ENCODE measurements at places on chromosomes 13 and 19.
A peak's percentile ranks its signal among the peaks of the same experiment; 100 is the strongest.

DNA sequence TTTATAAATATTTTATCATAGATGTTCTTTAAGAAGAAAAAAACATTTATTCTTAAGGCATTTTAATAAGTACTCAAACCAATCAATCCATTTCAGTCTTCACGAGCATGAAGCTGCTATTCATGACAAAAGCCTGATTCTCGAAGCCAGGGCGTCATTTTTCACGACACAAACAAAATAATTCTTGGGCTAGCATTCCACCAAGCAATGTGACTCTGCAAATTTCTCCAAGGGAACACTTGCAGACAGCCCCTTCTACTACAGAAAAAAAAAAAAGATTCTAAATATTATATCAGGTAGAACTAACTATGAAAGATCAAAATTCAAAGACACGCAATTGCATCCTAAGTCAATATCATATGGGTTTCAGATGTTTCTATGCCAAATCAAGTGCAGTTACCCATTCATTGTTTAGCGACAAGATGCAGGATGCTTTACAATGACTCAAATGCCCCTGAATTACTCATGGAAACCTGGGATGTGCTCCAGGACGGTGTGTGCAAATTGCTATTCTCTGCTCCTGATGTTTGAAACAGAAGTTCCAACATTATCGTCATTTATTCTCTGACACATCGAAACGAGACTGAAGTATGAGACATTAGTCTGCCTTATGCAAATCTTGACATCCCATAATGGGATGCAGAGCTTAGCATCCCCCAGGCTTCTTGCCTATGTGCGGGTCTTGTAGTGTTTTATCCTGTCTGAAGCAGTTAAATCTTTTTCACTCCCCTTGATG is 517.7 kb downstream of the MYO16 start:
- no peak for DNase-seq

DNA sequence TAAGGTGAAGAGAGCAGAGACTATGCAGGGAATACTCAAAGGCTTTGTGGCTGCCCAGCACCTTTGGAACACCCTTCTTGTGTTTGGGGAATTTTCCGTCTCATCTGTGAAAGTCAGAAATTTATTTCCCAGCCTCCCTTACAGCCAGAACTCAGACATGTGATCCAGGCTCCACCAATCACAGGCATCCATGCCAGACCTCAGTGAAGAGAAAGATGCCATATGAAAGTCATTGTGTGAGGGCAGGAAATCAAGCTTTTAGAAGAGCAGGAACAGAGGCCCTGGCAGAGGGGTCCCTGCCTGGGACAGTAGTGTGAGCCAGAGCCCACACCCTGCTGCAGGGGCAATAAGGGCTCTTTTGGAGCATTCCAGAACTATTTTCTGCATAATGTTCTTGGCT is 12.1 kb downstream of the CCDC70 start:
- no peak for DNase-seq

DNA sequence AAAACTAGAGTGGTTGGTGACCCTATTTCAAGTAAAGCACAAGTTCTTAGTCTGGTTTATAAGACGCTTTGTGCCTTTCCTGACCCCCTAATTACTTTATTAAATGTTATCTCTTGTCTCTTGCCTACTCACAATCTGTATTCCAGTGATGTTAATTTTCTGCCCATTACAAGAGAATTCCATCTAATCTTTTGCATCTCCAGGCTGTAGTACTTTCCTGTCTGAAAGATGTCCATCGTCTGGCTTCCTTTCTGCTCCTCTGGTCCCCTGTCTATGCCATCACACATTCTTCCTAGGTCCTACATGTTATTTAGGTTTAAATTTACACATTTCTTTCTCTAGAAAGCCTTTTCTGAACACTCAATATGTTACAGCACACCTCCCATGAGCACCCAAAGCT is 25.9 kb upstream of the OXGR1 start:
- no peak for DNase-seq

GRCh38 chr13:68232351-68233130 is 1002.4 kb upstream of the PCDH9 start:
- no peak for DNase-seq

DNA sequence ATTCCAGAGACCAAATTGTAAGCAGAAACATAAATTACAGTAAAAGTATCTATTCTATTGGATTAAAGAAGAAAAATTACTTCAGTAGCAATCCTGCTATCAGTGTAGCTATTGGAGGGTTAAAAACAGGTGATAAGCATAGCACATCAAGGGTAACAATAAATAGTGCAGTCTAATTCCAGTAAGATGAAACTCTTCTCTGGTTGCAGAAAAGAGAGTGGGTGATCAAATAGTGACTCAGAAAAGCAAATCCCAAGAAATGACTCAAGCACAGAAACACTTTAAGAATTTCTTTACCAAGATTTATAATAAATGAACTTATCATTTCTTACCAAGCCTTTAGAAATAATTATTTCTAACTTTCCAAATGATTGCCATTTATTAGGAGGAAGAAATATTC is 135.7 kb downstream of the LMO7 start:
- DNase-seq, result no peak

- DNase-seq, result no peak
Measured at GRCh38 chr19:21765151-21765550, 2.2 kb downstream of the ZNF100 start.

GRCh38 chr13:22287343-22287920 is 616.6 kb downstream of the FGF9 start:
- no peak for DNase-seq

DNA sequence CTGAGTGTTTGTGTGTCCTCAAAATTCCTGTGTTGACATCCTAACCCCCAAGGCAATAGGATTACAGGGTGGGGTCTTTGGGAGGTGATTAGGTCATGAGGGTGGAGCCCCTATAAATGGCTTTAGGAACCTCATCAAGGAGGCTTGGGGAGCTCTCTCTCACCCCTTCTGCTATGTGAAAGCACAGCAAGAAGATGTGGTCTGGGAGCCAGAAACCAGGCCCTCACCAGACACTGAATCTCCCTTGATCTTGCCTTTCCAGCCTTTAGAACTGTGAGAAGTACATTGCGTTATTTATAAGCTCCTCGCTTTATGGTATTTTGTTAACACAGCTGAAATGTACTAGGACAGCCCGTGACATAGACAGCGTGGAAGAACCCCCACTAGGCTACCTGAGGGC is 712.0 kb upstream of the SGCG start:
- no peak for DNase-seq

- DNase-seq, result no peak
Measured at GRCh38 chr13:40241125-40241798, 425.2 kb downstream of the FOXO1 start.

DNA sequence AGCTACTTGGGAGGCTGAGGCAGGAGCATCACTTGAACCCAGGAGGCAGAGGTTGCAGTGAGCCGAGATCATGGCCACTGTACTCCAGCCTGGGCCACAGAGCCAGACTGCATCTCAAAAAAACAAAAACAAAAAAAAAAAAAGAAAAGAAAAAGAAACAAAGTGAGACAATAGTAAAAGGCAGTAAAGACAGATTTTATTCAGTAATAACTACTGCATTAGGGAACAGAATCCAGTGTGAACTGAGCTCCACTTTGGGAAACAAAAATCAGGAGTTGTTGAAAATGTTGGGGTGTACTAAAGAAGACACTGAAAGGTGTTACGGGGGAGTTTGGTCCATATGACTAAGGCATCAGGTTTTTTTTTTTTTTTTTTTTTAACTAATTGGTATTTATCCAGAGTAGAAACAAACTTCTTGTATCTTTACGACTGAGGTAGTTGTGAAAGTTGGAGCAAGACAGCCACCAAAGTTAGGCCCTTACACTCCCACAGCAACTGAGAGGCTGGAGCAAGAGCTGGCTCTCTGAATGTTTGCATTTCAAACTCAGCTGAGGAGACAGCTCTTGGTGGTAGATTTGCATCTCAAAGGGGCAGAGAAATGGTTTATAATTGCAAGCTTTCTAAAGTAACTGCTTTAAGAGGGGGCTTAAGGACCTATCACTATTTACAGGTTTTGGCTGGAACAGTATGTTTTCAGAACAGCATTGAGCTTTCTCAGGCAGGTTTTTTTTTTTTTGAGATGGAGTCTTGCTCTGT is 24.2 kb downstream of the ZNF607 start:
- DNase-seq, result no peak

DNA sequence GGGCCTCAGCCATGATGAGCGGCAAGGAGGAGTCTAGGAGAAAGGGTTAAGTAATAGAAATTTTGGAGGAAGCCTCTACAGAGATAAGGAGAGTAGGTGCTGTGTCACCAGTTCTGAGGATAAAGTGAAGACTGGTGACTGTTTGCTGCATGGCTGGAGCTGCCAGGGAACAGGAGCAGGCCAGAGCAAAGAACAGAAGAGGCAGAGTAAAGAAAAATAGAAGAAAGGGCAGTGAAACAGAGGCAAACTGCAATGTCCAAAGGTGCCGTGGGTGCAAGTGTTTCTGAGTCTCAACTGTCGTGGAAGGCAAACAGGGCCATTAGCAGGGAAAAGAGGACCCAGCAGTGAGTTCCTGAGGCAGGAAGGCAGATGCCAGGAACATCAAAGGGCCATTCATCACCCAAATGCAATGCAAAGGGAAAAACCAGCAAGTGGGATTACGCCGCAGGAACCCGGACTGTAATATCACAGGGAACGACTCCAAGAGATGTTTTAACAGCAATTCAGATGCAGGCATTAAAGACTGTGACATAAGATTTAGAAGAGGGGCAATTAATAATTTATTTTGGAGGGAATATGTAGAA is 318.3 kb downstream of the FOXO1 start:
- no peak for DNase-seq

- peak; percentile 64 for DNase-seq
Measured at GRCh38 chr19:45693106-45693788, 781 bp downstream of the QPCTL start.

DNA sequence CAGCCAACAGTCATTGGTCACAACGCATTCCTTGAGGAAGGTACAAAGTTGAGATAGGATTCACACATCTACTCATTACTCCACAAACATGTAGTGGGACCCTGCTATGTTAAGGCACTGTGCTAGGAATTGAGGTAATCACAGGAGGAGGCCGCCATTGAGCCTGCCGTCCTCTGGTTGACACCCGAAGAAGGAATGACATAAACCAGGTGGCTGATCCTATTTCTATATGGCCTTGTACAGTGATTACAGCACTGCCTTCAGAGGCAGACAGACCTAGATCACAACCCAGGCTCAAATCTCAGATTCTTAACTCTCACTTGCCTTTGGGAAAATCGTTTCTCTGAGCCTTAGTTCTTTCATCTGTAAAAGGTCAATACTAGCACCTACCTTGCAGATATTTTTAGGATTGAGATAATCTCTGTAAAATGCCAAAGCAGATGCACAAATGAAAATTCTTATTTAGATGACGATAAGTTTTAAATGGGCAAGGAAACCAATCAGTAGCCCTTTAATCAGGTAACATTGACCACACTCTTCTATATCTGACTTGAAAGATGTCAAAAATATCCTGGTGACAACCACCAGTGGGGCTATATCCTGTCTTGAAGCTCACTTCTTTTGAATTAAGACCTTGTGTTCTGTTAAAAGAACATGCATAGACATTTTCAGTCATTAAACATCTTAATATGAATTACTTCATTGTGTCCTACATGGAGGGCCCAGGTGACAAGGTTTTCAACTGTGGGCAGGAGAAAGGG is 251.6 kb downstream of the KCTD12 start:
- DNase-seq, result no peak

DNA sequence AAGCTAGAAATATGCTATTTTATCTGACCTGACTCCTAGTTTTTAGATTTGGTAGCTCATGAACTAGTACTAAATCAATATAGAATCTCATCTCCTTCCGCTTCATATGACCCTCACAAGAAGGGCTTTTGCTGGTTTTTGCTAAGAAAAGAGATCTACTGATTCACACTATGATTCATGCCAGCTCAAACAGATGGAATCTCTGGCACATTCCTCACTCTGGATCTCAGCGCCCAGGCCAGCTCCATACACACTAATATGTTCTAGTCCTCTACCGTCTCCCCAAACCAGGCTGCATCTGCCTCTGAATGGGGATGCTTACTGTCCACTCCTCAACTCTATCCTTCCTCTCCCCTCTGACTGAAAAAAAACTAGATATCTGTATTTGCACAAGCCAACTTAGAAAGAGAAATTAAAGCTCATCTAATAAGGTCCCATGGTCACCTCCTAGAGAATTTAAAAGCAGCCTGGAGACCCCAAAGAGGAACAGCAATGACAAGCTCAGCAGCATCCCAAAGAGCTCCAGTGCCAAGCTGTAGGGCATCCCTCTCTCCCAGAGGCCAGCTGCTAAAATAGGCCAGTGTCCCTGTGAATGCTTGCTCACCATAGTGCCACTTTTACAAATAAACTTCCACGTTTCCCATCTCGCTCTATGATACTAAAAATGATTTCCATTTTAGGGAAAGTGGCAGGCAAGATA is 74.9 kb downstream of the LHFPL6 start:
- no peak for DNase-seq

- no peak for DNase-seq
Measured at GRCh38 chr13:21033212-21033840, 28.1 kb downstream of the LATS2 start.

GRCh38 chr19:46716672-46717033 is 261 bp downstream of the PRKD2 start:
- DNase-seq, result no peak

GRCh38 chr19:6876748-6877147 is 10.6 kb upstream of the ADGRE1 start:
- DNase-seq, result peak; percentile 42

GRCh38 chr19:33410915-33411401 is 37.4 kb downstream of the CEBPG start:
- no peak for DNase-seq

- DNase-seq, result no peak
Measured at GRCh38 chr13:69980799-69981198, 126.8 kb upstream of the ATXN8OS start.

GRCh38 chr19:38429055-38429810 is 3.2 kb upstream of the RASGRP4 start:
- DNase-seq, result no peak

DNA sequence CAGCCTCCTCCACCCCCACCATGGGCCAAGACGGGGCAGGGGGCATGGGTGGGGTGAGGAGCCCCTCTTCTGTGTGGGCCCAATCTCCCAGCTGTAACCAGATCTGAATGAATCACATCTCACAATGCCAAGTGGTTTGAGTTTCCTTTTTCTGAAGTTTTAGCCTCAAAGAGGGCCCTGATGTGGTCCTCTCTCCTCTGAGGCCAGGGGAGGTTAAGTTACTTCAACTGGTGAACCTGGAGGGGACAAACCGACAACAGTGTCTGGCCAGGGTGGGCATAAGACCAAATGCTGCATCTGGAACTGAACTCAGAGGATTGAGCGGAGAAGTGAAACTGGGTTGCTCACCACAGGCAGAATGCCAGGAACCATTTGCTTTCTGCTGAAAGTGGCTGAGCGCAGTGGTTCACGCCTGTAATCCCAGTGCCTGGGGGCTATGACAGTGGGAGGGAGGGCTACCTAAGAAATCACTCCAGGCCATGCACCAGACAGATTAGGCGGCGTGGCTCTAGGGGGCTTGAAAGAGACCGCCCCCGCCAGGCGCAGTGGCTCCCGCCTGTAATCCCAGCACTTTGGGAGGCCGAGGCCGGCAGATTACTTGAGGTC is 15.4 kb upstream of the IRGC start:
- DNase-seq, result peak; percentile 15

GRCh38 chr13:31037874-31038500 is 105.5 kb downstream of the TEX26 start:
- no peak for DNase-seq

GRCh38 chr19:3365093-3365835 is 1.1 kb upstream of the NFIC start:
- DNase-seq, result no peak

GRCh38 chr13:112730157-112730671 is 40.4 kb downstream of the ATP11A start:
- no peak for DNase-seq

Data from CD4-positive, alpha-beta T cell treated with Interferon gamma for 1 hour (primary cell).